ENCODE measurements at places on chromosomes 12 and 14.

DNA sequence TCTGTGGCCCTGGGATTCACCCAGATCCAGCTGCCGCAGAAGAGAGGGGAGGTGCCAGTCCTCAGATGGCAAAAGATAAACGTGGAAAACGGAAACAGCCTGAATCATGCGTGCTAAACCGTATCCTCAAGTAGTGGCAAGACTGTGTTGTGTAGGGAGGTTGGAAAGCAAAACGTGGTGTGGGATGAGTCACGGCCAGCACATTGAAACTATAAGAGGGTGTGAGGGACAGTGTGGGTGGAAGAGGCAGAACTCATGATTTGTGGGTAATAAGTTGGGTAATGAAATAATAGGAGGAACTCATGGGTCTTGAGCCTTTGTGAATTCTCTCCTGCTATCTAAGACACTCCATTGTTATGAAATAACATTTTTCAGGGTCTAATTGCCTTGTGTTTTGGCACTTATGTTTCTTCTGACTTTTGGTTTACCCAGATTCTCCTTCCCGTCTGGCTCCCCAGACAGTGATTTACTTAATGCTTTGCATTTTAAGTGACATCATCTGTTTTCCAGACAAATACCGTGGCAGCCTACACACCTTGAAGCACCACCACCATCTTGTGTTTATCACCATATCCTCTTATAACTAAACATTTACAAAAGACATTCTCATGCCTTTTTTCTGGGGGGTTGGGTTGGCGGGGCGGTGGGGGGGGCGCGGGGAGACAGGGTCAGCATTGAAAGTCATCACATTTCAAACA is 62.3 kb upstream of the PTCSC3 start:
- no peak for DNase-seq

DNA sequence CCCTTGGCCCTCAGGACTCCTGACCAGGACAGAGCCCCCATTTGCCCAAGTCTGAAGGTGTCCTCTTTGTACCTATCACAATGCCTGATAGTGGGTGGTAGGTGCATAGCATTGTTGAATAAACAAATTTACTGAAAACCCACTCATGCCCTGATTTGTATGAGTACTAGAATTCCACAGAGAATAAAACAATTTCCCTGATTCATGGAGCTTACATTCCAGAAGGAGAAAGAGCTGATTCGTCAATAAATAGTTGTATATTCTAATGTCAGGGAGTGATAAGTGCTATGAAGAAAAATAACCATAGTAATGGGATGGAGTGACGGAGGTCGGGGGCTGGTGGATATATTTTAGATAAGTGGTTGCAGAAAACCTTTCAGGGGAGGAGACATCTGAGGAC is 117.0 kb downstream of the SRGAP1 start:
- DNase-seq = no peak

DNA sequence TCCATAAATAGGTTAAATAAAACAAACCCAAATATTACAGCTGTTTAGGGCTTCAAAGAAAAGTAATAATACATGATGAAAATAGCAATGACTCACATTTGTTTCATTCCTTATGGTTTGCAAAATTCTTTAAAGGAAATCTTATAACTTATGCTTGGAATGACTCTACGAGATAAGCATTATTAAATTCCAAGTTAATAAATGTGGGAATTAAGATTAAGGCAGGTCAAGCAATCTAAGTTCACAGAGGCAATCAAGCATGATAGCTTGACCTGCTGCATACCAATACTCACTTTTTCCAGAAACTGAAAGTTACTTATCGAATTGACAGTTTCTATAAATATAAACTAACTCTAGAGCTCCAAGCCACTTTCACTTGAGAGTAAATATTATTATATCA is 1002.9 kb upstream of the SEL1L start:
- no peak for DNase-seq

GRCh38 chr12:46657453-46658411 is 168.1 kb downstream of the SLC38A4 start:
- no peak for DNase-seq

DNA sequence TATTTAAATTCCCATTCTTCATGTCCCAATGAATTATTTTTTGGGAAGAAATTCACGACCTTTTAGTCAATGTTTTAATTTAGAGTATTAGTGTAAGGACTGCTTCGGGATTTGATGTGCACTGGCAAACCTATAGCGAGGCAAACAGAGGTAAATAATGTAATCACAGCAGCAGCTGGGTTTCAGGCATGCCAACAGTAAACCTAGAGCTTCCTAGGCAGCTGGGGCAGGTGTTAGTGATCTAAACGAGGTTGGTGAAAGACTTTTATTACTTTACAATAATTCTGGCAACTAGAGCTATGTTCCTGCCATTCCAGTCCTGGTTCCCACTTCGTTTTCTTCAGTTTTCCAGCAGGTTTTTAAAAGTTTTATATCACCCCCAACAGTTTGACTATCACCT is 1036.4 kb upstream of the FOXG1 start:
- no peak for DNase-seq

GRCh38 chr12:119153477-119154434 is 25.0 kb upstream of the HSPB8 start:
- no peak for DNase-seq

DNA sequence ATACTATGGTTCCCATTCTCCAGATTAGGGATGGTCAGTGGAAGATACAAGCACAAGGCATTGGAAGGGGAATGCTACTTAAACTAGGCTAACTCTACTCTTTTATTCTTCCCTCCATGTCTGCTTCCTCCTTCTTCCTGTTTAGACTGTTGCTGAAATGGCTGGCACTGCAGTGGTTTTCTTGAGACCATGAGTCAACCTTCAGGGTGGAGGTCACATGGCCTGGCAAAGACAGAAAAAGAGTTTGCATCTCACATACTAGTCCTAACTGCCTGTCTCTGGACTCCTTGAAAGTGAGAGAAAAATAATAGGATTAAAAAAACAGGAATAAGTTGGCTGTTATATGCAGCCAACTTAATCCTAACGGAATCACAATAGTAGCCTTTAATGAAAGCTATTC is 37.0 kb downstream of the ALDH1L2 start:
- DNase-seq = no peak

GRCh38 chr12:120720234-120720986 is 5.2 kb upstream of the ACADS start:
- DNase-seq = no peak

GRCh38 chr12:88391556-88391955 is 188.7 kb downstream of the KITLG start:
- no peak for DNase-seq

- no peak for DNase-seq
These were observed 484 bp downstream of the ALKBH1 start for GRCh38 chr14:77707355-77707723.

Measured in cortex of kidney (tissue), 1 donor.